ENCODE measurements at places on chromosomes 5 and 9.

GRCh38 chr5:132103332-132103951 is 29.9 kb downstream of the CSF2 start:
- peak; percentile 59 for DNase-seq

- no peak for DNase-seq
These were observed 17.7 kb downstream of the PLGRKT start for GRCh38 chr9:5419987-5420386.

GRCh38 chr9:113570106-113570505 is 106.6 kb downstream of the RGS3 start:
- DNase-seq = no peak

GRCh38 chr5:93954421-93955069 is 213.1 kb upstream of the POU5F2 start:
- DNase-seq = no peak

DNA sequence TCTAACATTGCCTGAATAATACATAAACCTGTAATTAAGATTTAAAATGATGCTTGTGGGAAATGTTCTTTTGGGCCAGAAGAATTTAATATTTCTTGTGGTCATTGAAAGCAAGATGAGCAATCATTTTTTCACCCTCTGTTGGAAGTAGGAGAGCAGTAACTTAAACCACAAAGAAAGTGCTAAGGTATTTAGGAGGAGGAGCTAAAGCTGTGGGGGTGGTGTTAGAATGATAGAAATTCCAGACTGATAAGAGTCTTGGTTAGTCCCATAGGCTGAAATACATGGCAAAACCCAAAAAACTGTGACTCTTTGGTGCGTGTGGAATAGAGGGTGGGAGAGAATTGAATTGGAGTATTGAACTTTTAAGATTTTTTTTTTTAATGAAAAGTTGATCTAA is 247.0 kb downstream of the YTHDC2 start:
- DNase-seq = no peak

DNA sequence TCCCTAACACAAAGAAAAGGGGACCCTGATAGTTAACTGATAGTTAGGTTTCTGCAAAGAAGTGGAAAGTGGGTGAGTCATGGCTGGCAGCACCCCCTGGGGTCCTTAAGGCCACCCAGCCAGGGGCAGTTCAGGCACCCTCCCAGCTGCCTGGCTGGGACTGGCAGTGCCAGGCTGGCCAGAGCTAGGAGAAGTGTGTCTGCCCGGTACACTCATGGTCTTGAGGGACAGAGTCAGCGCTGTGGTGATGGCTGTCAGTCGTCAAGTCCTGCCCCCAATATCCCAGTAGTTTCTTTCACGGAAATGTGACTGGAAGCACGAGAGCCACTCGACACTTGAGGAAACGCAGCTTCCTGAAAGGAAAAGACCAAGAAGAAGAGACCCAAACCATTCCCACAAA is 22.3 kb upstream of the CNOT6 start:
- DNase-seq = no peak

- DNase-seq = no peak
These were observed 124.1 kb upstream of the STC2 start for GRCh38 chr5:173452119-173452905.

GRCh38 chr5:125112196-125112595 is 365.8 kb upstream of the ZNF608 start:
- no peak for DNase-seq
